ENCODE measurements at places on chromosomes 2 and 18.

GRCh38 chr2:106223347-106223746 is 29.2 kb upstream of the UXS1 start:
- no peak for DNase-seq

DNA sequence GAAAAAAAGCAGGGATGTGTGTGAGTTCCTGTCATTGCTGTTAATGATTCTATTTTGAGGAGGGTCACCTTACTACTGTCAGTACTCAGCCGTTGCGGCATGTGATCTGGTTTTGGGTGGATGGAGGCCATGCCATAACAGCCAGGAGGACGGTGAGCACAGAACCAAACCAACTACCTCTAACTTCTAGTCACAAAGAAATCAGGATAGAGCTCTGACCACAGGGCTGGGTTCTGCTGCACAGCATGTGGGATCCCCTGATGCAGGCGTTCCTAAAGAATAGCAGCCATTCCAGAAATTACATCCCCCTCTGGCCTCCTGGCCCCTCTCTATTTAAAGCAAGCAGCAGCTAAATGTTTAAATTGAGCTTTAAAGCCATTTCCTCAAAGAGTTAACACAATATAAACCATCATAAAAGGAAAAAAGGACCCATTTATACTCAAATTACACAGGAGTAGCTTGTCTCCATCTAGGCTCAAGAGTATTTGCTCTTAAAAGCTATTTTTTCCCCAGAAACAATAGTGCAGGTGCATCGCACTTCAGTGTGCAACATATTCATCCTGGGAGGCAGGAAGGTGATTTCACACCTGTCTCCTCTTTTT is 786.4 kb downstream of the RNF144A start:
- DNase-seq, result peak; percentile 60

DNA sequence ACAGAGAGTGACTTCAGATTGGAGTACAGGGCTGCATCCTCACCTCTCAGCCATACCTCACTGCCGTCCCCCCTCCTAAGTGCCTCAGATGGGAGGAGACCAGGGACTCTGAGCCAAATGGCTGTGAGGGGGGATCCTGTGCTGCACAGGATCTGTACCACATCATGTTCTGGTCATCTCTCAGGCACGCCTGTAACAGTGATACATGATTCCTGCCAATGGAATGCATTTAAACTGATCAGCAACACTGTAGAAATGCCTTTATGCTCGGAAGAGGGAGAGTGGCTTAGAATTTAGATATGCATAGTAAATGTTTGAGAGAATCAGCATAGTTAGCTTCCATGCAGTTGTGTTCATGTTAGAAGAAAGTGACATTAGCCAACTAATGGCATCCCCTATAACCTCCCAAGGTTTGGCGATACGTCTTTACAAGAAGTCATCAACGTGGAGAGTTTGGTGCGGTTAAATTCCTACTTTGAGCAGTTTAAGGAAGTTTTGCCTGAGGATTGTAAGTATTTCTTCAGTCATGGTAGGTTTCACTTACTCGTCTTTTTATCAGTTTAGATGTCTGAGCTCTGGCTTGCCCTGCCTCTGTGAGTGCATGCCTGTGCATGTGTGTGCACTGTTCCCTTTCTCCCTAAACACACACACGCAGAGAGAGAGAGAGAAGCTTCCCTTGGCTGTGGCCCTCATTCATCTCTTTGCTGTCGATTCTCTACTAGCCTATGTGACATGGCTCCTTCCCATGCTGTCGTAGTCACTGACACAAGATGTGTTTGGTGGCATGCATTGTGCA is 40.0 kb downstream of the COA5 start:
- DNase-seq, result no peak

GRCh38 chr2:78757640-78758039 is 267.9 kb upstream of the REG3G start:
- no peak for DNase-seq

- peak; percentile 90 for DNase-seq
Observed at GRCh38 chr2:189285962-189286645, 106.5 kb upstream of the COL5A2 start.

GRCh38 chr18:25189391-25190185 is 162.4 kb downstream of the ZNF521 start:
- DNase-seq, result peak; percentile 7

GRCh38 chr2:174603280-174603679 is 5.7 kb upstream of the WIPF1 start:
- peak; percentile 81 for DNase-seq

DNA sequence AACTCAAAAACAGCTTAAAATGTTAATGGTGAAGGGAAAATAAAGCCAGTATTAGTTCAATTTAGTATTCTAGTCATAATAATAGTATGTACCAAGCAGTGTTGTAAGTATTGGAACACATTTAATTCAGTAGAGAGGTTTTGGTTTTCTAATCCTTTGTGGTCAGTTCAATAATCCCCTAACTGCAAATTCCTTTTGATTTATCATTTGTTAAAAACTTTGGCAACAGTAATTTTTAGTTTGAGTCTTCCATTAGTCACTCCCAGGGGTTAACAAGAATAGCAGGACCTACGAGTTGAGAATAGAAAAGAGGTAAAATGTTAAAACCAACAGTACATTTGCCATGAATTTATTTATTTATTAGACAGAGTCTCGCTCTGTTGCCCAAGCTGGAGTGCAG is 10.7 kb downstream of the MRPL44 start:
- DNase-seq, result no peak

GRCh38 chr2:109239720-109240119 is 110.7 kb downstream of the SH3RF3 start:
- no peak for DNase-seq

DNA sequence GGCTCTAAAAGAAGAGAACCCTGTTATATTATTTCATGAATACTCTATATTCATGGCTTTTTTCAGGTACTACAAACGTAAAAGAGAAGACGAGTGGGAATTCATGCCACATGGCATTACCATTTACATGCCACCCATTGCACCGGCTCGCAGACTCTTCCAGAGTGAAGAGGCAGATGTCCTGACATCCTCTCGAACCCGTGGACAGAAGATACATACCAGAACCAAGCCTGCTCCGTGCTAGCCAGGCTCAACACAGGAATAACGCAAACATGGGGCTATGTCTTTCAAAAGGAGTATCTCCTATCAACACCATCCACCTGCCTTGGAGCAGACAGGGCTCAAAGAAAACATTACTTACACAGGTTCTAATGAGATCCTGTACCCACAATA is 168.8 kb downstream of the THADA start:
- DNase-seq, result no peak

DNA sequence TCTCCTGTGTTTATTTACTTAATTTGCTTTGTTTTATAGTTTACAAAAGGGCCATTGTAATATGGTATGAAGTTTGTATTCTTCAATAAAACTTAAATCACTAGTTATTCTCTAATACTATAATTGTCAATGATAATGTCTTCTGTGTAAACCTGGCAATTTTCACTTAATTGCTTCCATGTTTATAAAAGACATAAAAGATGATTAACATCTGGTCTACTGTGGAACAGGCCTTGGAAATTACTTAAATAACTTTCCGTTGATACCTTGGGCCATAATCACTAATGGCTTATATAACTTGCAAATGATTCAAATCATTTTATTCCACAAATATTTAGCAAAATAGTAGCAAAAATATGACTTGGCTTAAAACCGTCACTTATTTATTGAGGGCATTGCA is 743.8 kb downstream of the DSC3 start:
- DNase-seq, result no peak

DNA sequence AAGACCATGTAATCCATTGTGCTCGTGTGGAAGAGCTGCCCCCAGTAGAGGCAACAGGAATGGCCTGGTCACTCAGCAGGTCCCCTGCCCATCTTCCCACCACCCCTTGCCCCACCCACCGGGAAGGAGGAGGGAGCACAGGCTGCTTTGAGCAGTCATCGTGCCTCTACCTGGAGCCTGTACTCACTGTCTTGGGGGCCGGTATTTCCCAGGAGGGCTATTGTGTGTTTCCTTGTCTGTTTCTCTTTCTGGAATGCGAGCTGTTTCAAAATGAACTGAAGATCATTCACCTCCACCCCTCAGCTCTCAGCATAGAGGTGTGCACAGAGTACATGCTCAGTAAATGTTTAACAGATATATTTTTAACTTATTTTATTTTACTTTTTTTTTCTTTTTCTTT is 7.7 kb upstream of the AMMECR1L start:
- DNase-seq, result no peak

DNA sequence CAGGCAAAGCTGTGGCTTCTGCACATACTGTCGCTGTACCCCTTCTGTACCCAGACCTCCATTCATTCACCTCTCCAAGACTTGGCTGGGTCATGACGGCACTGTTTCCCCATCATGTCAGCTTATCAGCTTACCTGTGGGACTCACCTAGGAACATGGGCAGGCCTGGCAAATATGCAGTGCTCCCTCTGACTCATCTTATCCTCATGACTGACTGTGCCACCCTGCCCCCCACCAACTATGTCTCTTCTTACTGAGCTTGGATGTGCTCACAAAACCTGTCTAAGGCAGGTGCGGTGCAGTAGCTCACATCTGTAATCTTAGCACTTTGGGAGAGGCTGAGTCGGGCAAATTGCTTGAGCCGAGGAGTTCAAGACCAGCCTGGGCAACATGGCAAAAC is 152.4 kb downstream of the MGAT5 start:
- DNase-seq, result no peak

- DNase-seq, result no peak
Observed at GRCh38 chr18:48562075-48562474, 23.2 kb downstream of the CTIF start.

DNA sequence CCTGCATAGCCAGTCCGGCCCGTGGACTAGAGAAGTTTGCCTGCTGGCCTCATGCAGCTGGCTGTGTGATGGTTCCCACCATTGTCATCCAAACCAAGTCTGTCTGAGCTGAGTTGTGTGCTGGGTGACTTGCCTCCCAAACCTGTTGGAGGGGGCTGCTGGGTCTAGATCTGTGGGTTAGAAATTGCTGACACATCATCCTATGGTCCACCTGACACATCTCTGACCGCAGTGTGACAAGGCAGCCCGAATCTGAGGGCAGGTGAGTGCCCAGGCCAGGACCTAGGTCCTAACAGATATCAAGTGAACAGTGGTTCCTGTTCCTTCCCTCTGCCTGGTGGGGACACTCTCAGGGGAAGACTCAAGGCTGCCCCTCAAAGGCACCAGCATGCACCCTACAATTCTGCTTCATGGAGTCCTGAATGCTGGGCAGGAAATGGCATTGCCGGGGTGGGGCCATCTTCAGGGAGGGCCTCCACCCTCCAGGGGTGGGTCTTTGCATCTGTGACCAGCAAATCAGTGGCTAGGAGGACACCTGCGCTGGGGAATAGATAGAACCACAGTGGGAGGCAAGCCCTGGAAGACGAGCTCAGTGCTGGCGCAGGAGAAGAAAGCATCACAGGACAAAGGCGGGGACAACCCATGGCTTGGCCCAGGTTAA is 117.9 kb upstream of the ID2 start:
- DNase-seq, result no peak

DNA sequence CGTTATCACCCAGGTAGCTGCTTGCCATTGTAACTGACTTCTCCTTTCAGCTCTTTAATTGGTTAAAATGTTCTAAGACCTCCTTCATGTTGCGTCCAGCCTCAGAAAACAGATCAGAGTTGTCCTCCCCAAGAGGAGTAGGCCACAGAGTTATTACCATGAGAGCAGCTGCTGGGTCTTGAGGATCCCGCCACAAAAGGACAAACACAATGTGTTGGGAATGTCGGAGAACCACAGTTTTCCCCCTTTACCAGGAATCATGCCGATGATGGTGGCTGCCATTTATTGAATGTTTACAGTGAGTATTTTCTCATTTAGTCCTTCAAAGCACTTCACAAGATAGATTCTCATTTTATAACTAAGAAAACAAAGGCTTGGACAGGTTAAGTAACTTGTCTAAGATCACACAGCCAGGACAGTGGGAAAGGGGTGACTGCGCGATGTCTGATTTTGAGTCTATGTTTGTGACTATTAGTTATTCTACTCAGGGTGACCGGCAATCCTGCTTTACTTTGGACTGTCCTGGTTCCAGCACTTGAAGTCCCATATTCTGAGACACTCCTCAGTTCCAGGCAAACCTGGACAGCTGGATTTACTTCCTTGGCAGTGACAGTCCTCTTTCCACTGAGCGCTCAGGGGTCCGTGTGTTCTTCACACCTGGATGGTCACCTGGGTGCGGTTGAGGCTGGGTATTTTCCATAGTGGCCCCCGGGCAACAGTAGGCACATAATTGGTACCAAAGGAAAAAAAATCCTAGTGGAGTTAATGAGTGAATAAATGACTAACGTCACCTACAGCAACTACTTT is 93.6 kb downstream of the LIPG start:
- no peak for DNase-seq

DNA sequence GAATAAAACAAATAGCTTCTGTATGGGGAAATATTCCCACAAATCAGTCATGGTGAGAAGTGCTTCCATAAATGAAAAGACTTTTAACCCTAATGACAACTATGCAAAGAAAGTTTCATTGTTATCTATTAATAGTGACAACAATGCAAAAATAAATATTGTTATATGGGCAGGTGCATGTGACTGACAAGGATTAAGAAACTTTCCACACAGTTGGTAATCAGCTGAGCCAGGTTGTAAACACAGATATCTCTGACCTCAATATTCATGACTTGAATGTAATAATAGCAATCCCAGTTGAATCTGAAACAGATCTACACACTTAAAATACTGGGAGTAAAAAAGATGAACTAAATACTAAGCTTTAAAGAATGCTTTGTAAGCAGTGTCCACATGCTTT is 517.0 kb upstream of the SOX11 start:
- no peak for DNase-seq

- no peak for DNase-seq
Observed at GRCh38 chr18:13451661-13452387, 233.3 kb downstream of the LDLRAD4 start.

DNA sequence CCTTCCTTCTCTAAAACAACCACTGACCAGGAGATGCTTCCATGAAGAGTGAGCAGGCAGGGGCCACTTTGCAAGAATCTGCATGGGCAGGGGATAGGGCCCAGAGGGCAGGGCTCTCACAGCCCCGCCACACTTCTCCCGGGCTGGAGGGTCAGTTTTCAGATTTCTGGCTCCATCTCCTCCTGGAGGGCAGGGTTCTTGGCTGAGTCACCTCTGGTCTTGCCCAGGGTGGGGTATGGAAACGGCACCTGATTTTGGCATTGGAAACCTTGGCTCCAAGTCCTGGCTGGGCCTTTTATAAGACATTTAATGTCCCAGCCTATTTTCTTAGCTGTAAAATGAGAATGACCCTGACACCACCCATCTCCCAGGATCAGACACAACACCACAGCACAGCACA is 27.6 kb upstream of the ASPRV1 start:
- no peak for DNase-seq

DNA sequence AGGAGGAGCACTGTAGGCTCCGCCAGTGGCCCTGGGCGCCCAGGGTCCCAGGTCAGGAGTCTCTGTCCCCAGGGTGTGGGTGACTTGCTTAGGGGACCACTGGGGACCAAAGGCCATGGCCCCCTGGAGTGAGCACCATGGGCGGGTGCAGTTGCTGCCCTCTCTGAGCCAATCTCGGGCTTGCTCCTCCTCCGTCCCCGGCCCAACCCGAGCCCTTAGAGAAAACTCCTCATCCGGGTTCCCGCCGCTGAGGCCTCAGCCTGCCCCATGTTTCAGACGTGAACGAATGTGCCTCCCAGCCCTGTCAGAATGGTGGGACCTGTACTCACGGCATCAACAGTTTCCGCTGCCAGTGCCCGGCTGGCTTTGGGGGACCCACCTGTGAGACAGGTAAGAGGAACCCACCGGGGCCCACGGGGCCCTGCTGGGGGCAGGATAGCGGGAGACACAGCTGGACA is 38.6 kb downstream of the SNED1 start:
- DNase-seq, result no peak

GRCh38 chr2:68878753-68879152 is 7.6 kb upstream of the BMP10 start:
- peak; percentile 33 for DNase-seq

- DNase-seq, result peak; percentile 56
Observed at GRCh38 chr2:207073801-207074678, 91.7 kb downstream of the KLF7 start.

- peak; percentile 17 for DNase-seq
Observed at GRCh38 chr2:23554054-23554697, 169.2 kb downstream of the KLHL29 start.
